Hepatocyte (in vitro differentiated cells): ENCODE measurements at places on chromosomes 1 and 21. TPM values are rescaled to one million over a fixed set of nuclear protein-coding genes. Genes with fewer than 3 reads are reported as not detected.

- no peak for DNase-seq
These were observed 33.1 kb upstream of the COL6A2 start for GRCh38 chr21:46064870-46065214.

DNA sequence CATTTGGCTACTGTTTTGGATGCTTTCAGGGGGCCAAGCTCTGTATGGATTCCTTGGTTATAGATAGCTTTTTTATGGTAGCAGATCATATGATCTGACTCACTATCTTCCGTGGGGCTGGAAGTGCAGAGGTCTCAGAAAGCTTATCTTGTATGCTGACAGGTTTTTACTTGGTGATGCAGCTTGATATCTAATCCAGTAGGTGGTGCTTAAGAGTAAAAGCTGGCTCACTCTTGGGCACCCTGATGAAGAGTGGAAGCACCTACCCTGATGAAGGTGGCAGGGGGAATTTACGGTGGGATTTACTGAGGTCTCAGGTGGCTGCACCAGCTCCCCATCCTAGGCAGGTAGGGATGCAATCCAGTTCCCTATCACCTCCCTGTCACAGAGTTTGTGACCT lies 151.2 kb downstream of the PTBP2 start:
- no peak for DNase-seq

DNA sequence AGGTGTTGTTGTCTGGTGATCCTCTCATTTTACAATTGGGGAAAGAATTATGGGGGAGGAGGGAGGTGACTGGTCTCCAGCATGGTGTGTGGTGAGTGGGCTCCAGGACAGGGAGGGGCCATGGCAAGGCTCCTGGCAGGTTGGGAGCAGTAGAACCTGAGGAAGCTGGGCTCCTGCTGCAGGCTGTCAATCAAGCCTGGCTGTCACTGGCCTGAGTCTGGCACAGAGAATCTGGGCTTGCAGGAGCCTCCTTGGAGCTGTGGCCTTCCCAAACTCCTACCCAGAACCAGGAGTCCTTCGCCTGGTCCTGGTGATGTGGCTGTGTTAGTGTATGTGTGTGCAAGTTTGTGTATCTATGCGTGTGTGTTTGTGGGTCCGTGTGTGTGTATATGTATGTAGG lies 131.9 kb upstream of the CSF3R start:
- no peak for DNase-seq

GRCh38 chr1:160997323-160998038 lies 23.5 kb downstream of the F11R start:
- peak; percentile 83 for DNase-seq

- DNase-seq: no peak
These were observed 79.7 kb downstream of the POFUT2 start for GRCh38 chr21:45207839-45208626.

DNA sequence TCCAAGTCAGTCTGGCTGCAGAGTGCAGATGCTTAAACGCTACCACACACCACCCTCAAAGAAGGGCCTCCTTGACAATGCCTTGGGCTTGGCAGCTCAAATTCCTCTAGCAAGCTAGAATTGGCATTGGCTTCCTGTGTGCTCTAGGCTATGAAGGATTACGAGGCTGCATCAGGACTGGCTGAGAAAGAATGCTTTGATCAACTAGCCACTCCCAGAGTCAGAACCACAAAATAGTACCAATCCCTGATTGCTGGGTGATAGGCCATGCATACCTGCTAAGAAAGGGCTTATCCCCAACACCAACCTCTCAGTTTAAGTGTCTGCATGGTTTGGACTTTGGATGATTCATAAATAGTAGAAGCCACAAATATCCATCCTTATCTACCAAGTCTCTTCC lies 504.9 kb downstream of the OMA1 start:
- DNase-seq: peak; percentile 8

- DNase-seq: no peak
These were observed 190.6 kb downstream of the DPYD start for GRCh38 chr1:97730271-97730670.

- no peak for DNase-seq
These were observed 59.6 kb downstream of the RNF187 start for GRCh38 chr1:228546541-228547463.

- DNase-seq: no peak
These were observed 5.8 kb downstream of the MYCL start for GRCh38 chr1:39895731-39896480.

GRCh38 chr21:42722153-42722552 lies 68.7 kb downstream of the PDE9A start:
- no peak for DNase-seq

DNA sequence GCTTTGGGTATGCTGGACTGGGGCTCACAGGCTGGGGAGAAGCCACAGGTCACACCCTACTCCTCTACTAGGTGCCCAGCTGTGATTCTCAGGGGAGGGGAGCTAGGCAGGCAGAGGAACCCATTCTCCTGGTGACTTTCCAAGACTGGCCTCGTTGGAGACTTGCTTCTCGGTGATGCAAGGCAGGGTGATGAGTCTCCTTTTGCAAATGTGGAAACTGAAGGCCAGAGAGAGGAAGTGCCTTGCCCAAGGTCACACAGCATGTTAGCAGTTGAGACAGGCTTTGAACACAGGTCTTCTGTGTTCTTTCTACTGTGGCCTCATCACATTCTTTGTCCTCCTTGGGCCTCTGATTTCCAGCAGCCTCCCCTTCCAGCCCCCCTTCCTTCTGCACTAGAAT lies 20.5 kb upstream of the C1QA start:
- no peak for DNase-seq

DNA sequence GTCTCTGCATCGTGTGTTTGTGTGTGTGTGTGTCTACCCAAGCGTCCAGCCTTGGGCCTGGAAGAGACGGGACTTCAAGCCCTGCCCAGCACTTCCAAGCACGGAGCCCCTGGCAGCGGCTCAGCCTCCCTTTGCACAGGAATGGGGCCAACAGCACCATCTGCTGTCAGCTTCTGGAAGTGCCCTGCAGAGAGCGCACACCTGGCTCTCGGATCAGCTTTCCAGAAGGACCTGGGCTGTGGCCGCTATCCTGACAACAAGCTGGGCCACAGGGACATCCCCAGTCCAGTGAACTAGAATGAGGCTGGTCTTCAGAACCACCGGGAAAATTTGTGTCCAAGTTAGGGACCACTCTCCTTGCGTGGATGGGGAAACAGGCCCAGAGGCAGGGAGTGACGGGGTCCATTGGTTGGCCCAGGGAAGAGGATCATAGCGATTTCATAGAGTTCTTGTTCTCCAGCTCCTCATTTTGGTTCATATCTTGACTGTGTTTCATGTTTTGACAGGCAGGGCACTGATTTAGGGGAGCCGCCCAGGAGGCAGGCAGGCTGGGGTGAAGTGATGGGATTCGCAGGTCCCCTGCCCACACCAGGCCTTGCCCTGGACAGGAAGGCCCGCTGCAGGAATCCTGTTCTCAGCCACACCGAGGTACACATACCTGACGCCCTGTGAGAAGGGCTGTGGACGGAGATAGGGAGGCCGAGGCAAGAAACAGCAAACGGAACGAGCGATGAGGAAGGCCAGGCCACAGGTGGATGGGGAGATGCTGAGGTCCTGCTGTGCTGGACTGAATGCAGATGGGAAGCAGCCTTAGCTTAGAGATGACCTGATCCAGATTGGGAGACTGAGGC lies 38.4 kb downstream of the TAS1R2 start:
- peak; percentile 90 for DNase-seq

DNA sequence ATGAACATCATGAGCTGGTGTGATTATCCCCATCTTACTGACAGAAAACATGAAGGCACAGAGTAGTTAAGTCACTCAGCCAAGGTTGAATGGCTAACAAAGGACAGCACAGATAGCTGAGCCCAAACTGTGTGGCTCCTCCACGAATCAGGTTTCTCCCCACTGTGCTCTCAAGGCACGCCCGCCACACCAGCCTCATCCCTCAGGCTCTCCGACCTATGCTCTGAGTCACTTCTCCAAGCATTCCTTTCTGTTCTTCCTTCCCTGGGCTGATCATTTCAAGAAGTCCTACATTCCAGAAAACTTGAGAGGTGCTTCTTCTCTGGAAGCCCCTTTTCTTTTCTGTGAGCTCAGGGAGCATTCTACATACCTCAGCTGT lies 25.3 kb upstream of the SDC3 start:
- DNase-seq: no peak

DNA sequence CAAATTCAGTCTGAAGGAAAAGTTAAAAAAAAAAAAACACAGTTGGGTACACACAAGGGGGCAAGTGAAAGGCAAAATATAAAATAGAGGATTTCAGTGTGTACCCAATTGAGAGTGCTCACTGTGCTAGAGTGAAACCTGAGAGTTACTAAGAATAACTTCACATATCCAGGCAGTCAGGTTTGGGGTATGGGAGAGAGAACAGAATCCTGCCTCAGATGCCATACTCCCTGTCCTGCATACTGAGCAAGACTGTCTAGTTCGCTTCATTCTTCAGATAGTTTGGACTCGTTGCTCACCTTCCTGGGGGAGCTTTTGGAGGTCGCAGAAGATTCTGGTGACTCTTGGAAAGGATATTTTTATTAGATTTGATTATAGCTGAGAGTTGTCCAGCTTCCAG lies 20.4 kb downstream of the CEP85 start:
- DNase-seq: no peak

DNA sequence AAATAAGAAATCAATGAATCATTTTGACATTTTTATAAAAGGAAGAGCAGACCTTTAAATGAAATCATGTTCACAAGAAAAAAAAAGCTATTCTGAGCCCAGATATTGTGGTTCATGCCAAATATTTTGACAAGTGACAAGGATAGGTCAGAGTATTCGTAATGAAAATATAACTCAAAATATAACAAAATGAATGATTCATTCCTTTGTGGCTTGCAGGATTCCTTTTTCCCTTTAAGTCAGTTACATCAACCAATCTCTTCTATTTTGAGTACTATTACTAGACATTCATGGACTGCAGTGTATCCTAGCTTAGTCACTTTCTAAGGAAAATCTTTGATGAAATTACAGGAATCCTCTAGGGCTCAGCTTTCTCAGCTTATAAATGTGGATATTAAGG lies 188.7 kb downstream of the COL11A1 start:
- no peak for DNase-seq

- no peak for DNase-seq
These were observed 80.3 kb upstream of the PGBD5 start for GRCh38 chr1:230506451-230506850.

- DNase-seq: no peak
These were observed 70.6 kb downstream of the SNRPE start for GRCh38 chr1:203931953-203932352.

DNA sequence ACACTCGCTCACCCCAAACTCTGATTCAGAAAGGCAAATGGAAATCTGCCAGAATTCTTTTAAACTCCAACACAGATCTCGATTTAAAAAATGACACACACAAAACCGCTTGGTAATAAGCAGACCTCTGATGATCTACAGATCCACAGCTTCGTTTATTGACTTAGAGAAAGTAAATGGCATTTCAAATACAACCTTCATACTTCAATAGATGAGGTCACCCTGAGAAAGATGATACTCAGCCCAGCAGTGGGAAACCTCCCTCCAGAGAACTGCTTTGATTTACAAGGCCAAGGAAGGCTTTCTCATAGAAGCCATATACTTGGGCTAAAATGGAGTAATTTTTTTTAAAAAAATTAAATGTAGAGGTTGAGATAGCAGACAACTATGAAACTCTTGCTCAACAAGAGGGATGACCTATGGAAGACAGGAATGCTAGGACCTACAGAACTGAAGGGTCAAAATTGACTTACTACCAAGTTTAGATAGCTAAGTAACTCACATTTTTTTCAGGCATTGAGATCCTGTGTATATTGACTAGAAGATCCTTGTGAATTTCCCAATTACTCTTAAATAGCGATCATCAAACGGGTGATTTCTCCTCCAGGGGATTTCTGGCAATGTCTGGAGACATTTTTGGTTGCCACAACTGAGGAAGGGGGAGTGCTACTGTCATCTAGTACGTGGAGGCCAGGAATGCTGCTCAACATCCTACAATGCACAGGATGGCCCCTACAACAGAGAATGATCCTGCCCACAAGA lies 143.9 kb downstream of the CLIC6 start:
- peak; percentile 62 for DNase-seq

- DNase-seq: peak; percentile 61
These were observed 459 bp downstream of the CAPZB start for GRCh38 chr1:19484798-19485361.

- no peak for DNase-seq
These were observed 27.0 kb downstream of the SERTAD4 start for GRCh38 chr1:210259561-210259960.

GRCh38 chr1:53725238-53725689 lies 13.7 kb downstream of the GLIS1 start:
- DNase-seq: peak; percentile 55

GRCh38 chr1:226790545-226791181 lies 51.6 kb upstream of the ITPKB start:
- no peak for DNase-seq

DNA sequence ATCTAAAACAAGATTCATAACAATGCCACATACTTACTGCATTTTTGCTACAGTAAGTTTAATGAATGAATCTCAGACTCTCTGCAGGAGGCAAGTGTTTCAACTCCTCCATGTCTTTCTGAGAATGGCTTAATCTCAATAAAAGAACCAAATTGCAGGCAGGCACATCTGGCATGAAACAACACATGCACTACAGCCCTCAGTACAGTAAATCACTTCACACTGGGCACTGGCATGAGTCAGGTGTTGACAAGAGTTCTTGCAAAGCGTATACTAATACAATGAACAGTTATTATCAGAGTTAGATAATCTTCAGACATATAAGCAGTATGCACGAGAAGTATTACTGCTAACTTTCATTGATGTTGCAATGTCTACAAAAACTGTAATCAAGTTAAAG lies 1386.8 kb downstream of the MRPL39 start:
- no peak for DNase-seq

- DNase-seq: peak; percentile 21
These were observed 202.1 kb upstream of the PLXNA2 start for GRCh38 chr1:208446271-208446691.

- no peak for DNase-seq
These were observed 43.2 kb downstream of the ECE1 start for GRCh38 chr1:21246905-21247642.

DNA sequence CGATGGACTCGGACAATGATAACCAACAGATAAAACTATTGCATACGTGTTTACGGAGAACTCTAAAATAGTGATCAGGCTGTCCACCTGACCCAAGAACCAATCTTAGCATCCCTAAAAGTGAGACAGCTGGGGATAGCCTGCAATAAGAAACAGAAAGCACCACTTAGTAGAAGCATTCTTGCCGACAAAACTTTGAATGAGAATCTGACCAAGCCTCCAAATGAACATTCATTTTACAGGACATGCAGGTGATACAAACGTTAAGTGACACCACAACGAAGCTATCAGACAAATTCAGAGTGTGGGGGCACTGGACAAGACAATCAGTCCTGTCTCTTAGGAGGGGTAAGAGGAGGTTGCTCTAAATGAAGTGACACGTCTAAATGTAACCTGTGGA lies 1.2 kb downstream of the PSMG1 start:
- no peak for DNase-seq

- no peak for DNase-seq
These were observed 20.7 kb downstream of the IL10RB start for GRCh38 chr21:33286600-33287456.

- DNase-seq: no peak
These were observed 57.5 kb downstream of the RGS2 start for GRCh38 chr1:192866241-192866868.

Gene F5
- total RNA-seq: 24.0 and 34.2 TPM in 2 replicates

Gene C1orf53
- total RNA-seq: 9.0 and 25.3 TPM in 2 replicates

Gene SMPDL3B
- total RNA-seq: 17.3 and 19.6 TPM in 2 replicates

Gene FUCA1
- total RNA-seq: 59.0 and 69.4 TPM in 2 replicates

Gene CFHR4
- 2.1 and 3.4 TPM in 2 replicates for total RNA-seq

Gene ERICH3
- 0.12 and 0.47 TPM in 2 replicates for total RNA-seq

Gene PLA2G2F
- not detected in 2 replicates for total RNA-seq

Gene CYYR1
- total RNA-seq: 6.2 and 7.6 TPM in 2 replicates

Gene KLHDC9
- total RNA-seq: 1.4 and 3.9 TPM in 2 replicates

Gene ANGPTL3
- total RNA-seq: 81.8 and 88.6 TPM in 2 replicates

Gene ELF3
- total RNA-seq: 336 and 367 TPM in 2 replicates

Gene WDTC1
- total RNA-seq: 15.3 and 22.8 TPM in 2 replicates

Gene CFAP57
- 0.10 and 2.2 TPM in 2 replicates for total RNA-seq

Gene C1orf232
- total RNA-seq: not detected in 2 replicates
